ENCODE measurements at places on chromosomes 7 and 10. TPM values are rescaled to one million over a fixed set of nuclear protein-coding genes. Genes with fewer than 3 reads are reported as not detected.

The NXPH1 gene
- total RNA-seq, result not detected

The LEP gene
- total RNA-seq, result not detected

The NRCAM gene
- not detected for total RNA-seq

The GPRIN2 gene
- not detected for total RNA-seq

The SFMBT2 gene
- 24.8 TPM for total RNA-seq

The PNLIPRP3 gene
- total RNA-seq, result not detected

The FXYD4 gene
- not detected for total RNA-seq

The AQP1 gene
- not detected for total RNA-seq

The MAPK8 gene
- total RNA-seq, result 41.7 TPM

The SCIN gene
- 0.29 TPM for total RNA-seq

The DPCD gene
- total RNA-seq, result 19.2 TPM

The BMPER gene
- 0.45 TPM for total RNA-seq

The LRRC61 gene
- total RNA-seq, result 32.7 TPM

All from activated T-helper 17 cell treated with anti-CD3 and anti-CD28 coated beads, Interleukin-2, amount 50 U/mL, for 72 hours (primary cell).